ENCODE measurements at places on chromosomes 12 and 14. TPM values are rescaled to one million over a fixed set of nuclear protein-coding genes. Genes with fewer than 3 reads are reported as not detected.

CNIH1 gene
- 245 TPM for total RNA-seq

PRB2 gene
- total RNA-seq = not detected

MUCL1 gene
- total RNA-seq = not detected

LYZ gene
- 1.5 TPM for total RNA-seq

KIAA0586 gene
- 8.8 TPM for total RNA-seq

IL31 gene
- not detected for total RNA-seq

Measured in A549 treated with ZK216348 at 1 μM for 4 hours (cell line).